ENCODE measurements at places on chromosomes 11 and 22.

- DNase-seq = no peak
These were observed 71.6 kb upstream of the ATXN10 start for GRCh38 chr22:45599836-45600577.

GRCh38 chr11:75189911-75190310, 39.0 kb downstream of the SLCO2B1 start:
- no peak for DNase-seq

GRCh38 chr11:111303461-111303860, 5.1 kb downstream of the POU2AF3 start:
- no peak for DNase-seq

DNA sequence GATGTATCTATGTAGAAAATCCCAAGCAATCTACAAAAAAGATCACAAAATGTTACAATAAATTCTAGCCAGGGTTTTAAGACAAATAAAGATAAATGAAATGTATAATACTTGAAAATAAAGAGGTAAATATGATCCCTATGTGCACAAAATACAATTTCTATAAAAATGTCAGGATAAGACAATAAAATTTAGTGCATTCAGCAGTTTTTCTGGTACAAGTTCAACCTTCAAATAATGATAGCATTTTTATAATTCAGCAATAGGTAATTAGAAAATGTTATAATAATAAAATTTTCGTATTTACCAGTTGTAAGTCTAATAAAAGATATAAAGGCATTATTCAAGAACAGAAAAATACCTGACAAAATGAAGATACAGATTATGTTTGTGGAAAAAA, 726.8 kb upstream of the FAT3 start:
- no peak for DNase-seq

GRCh38 chr11:46253258-46254132, 24.0 kb upstream of the CREB3L1 start:
- no peak for DNase-seq

DNA sequence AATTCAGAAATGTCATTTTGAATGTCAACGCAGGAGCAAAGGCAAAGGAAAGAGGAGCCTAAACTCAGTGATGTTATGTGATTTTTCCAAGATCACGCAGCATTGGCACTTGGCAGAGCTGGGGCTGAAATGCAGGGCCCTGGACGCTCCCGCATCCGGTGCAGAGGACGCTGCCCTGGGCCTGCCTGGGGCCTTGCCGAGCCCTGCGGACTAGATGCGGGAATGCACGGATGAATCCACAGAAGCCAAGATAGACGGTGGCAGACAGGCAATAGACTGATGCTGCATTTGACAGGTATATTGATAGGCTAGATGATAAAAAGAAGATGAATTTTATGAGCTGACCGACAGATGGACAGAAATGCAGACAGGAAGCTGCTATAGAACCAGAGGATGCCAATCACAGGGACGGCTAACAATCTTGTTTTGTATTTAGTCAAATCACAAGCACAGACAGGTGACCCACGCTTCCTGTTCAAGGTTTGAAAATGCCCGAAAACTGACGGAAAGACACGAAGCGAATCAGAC, 696 bp upstream of the MARK2 start:
- DNase-seq = no peak

DNA sequence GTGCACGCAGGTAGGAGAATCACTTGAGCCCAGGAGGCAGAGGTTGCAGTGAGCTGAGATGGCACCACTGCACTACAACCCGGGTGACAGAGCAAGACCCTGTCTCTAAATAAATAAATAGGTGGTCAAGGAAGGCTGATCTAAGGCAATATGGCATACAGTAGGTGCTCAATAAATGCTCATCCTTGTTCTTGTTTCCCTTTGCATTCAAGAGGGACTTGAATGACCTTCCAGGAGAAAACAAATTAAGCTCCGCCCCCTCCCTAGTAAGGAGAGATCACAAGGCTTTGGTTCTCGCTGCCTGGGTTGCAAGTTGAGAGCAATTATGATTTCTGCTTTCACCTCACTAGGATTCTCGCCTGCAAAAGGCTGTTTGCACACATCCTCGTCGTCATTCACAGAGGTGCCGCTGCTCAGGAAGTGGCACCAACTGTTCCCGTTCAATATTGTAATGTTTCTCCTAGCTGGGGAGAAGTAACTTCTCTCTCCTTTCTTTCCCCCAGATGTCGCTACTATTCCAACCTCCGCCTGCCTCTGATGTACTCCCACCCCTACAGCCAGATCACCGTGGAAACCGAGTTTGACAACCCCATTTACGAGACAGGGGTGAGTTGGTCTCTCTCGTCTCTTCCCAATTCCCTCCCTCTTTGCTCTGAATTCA, 51.8 kb upstream of the ASPHD2 start:
- DNase-seq = no peak

DNA sequence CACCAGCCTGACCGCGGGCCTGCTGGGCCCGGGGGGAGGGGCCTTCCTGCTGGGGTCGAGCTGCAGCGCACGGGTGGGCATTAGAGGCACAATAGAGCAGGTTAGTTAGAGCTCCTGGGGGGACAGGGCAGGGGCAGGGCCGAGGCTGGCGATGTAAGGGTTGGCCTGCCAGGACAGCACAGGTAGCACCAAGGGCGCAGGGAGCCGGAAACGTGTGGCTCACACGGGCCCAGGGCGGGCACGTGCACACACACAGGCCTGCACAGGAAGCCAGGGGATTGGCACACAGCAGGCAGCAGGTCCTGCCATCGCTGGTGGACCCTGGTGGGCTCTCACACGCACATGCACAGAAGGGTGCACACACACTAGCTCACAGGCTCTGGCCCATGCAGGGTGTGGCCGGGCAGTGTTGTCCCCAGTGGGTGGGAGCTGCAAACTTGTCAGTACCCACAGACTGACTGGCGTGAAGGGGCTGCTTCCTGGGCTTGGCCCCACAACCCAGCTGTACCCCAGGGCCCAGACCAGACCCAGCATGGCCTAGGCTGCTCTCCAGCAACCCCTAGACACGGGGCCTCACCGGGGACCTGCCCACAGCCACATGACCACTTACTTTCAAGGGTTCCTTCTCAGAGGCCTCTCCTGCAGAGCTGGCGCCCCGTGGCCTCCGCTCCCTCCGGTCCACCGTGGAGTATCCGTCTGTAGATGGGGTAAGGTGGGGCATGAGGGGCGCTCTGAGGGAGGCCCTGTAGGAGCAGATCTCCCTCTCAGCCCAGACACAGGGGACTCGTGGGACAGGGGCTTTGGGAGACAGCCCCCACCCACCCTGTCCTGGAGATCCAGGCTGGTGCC, 29.9 kb upstream of the TXNRD2 start:
- DNase-seq = no peak

- DNase-seq = no peak
These were observed 8.2 kb upstream of the TENM4 start for GRCh38 chr11:79449040-79449439.

GRCh38 chr22:38631724-38632123, 24.5 kb downstream of the FAM227A start:
- no peak for DNase-seq

DNA sequence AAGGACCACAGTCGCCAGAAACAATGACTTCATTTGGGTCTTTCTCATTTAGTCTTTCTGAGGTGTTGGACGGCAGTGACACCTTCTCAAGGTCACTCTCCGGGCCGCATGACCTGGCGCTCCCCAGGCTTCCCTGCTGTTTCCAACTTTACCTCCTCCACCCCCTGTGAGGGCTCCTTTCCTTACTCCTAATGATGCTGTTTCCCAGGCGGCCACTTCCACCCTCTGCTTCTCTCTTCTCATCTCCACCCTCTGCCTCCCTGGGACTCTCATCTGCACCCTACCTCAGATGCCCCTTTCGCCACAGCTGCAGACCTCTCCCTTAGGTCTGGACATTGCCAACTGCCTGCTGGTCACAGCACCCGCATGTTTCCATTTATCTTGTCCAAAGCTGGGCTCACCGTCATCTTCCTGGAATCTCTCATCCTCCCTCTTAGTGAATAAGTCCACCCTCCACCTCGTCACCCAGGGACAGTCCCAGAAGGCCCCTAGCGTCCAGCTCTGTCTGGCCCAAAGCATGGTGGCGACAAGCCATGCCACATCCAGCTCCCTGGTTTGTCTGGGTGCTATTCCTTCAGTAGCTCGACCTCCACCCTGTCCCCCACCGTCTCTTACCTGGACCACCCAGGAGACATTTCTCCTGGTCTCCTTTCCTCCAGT, 113.8 kb downstream of the BUD13 start:
- no peak for DNase-seq

DNA sequence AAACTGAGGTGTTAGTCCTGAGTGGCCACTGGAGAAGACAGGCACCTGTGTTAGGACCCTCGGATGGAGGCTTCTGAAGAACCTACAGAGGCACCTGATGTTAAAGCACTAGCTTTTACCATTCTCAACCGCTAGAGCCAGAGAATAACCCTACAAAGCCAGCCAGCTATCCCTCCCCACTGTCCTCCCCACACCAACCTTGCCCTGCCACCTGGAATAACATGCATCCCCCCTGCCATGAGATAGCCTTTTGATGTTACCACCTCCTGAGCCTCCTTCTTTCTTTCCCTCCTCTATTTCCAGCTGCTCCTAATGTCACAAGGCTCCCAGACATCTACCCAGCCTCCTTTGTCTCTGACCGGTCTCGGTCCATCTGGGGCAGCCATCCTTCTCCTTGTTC, 28.1 kb downstream of the COMMD9 start:
- no peak for DNase-seq

- no peak for DNase-seq
These were observed 18.1 kb upstream of the LINC01488 start for GRCh38 chr11:69463181-69463994.

DNA sequence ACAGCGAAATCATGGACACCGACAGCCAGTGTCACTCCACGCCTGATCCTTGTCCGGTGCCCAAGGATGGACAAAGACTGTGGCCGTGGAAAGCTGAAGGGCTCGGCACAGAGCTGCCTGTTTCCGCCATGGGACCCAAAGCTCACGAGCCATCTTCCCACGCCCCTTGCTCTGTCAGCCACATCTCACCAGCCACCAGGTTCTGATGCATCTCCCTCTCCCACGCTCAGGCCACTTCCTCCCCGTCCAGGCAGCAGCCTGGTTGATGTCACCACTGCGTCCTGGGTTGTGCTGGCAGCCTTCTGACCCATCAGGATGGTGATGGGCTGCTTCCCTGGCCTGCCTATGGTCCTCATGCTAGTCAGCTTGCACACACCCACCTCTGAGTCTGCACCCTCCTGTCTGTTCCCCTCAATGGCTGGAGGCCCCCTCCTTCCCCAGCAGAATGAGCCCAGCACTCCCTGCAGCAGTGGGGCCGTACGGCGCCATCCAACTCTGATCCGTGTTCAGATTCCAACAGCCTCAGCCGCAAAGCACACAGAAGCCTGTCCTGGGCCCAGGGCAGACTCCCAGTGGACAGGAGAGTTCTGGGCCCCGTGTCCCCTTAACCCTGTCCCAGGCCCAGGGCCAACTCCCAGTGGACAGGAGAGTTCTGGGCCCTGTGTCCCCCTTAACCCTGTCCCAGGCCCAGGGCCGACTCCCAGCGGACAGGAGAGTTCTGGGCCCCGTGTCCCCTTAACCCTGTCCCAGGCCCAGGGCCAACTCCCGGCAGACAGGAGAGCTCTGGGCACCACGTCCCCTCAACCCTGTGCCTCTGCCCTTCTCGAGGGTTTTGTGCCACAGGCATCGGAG, 259.5 kb downstream of the BRD1 start:
- DNase-seq = no peak

DNA sequence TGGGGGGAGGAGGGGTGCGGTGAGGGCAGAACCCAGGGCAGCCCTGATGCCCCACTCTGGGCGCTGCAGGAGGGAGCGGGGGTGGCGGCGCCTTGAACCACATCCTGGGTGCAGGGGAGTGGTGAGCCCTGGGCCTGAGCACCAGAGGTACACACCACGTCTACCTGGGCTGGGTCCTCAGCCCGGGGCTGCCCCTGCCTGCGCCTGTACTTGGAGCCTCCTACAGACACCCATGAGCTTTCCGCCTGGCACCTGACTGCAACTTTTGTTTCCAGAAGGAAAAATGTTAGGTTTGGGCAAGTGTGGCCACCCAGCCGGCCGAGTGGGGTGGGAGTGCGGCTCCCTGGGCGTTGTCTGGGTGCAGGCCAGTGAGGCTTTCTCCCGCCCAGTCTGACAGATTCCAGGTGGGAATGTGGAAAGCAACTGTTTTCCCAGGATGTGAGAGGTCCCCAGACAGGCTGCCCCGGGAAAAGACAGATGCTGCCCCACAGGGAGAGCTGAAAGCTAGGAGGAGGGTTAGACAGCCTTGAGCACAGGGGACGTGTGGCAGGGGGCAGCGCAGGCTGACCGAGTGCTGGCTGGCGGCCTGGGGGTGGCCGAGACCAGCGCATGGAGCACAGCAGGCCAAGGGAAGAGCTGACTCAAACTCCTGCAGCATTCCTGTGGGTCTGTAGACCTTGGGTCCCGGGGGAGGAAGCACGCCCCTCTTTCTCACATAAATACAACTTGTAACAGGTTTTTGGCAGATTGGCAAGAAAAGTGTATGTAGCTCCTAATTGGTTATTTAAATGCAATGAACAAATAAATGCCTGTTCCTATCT, 44.1 kb downstream of the GNB1L start:
- DNase-seq = peak; percentile 28

DNA sequence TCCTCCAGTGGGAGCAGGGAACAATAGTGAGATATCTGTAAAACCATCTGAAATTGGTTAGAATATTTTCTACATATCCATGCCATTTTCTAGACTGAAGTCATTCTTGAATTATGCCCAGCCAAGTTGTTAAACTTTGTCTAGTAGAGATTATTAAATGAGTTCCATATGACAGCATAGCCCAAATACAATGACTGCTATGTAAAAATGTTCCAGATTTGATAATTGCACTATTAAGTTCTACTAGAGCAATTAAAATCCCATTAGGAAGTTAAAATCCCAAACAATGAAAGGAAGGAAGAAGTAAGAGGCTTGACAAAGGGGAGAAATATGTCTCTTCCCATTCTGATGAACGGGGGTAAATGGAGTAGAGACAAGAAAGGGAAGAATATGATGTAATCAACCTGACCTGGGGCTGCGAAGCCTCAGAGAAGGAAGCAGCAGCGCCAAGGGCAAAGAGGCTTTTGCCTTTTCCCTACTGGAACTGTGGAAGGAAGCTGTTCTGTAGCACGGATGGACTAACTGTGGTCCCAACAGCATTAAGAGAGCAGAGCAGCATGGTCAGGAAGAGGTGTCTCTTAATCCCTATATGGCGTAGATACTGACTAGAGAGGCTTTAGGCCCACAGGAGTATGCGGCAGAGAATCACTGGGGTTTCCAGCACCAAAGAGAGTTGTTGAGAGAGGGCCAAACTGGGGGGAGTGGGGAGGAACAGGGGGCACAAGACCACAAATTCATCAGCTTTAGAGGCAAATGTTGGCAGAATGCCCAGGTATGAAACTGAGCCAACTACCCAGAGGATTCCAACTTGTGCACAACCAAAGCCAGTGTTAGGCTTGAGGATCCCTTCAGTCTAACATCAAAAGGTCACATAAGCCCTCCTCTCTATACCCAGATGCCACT, 26.7 kb downstream of the RRP8 start:
- peak; percentile 65 for DNase-seq

- no peak for DNase-seq
These were observed 1.6 kb downstream of the SLC22A24 start for GRCh38 chr11:63142459-63142858.

- no peak for DNase-seq
These were observed 366.9 kb downstream of the NTM start for GRCh38 chr11:131737357-131737756.
